ENCODE measurements at places on chromosomes 11 and 22.

- no peak for DNase-seq
Observed at GRCh38 chr11:44179173-44179572, 83.7 kb downstream of the EXT2 start.

- DNase-seq: peak; percentile 38
Observed at GRCh38 chr22:26364066-26365015, 64.7 kb upstream of the ASPHD2 start.

DNA sequence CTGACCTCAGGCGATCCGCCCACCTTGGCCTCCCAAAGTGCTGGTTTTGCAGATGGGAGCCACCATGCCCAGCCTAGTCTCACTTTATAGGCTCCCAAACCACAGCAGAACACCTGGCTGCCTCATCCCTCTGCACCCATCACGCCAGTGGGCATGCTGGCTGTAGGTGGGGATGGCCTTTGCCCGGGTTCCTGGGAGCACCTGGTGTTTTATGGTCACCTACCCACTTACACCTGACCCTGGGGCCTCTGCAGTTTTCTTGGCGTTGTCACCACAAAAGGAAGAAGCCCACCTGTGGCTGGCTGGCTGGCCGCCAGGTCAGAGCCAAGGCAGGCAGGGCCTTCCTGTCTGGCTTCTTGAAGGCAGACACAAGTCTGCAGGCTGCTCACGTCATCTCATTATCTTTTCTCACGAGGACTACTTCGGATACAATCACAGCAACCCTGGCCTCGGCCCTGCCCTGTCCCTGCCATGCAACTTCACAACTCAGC is 8.2 kb downstream of the RRP7A start:
- DNase-seq: no peak

- DNase-seq: no peak
Observed at GRCh38 chr11:120500414-120501071, 11.0 kb upstream of the GRIK4 start.

DNA sequence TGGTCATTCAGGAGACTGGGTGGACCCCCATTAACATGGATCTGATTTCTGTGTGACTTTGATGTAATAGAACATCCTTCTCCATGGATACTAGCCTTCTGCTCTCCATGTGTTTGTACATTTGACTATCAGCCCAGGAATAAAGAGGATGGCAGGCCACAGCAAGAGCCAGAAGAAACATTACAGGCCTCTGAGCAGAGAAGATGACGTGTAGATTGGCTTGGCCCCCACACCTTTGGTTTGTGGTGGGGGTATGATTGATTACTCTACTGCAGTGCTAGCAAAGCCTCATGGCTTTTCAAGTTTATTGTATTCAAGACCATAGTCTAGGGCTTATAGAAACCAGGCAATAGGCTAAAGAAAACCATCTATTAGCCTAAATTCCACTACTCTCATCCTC is 77.0 kb downstream of the GRAMD1B start:
- no peak for DNase-seq

- DNase-seq: no peak
Observed at GRCh38 chr11:45410391-45411227, 124.5 kb upstream of the SYT13 start.

DNA sequence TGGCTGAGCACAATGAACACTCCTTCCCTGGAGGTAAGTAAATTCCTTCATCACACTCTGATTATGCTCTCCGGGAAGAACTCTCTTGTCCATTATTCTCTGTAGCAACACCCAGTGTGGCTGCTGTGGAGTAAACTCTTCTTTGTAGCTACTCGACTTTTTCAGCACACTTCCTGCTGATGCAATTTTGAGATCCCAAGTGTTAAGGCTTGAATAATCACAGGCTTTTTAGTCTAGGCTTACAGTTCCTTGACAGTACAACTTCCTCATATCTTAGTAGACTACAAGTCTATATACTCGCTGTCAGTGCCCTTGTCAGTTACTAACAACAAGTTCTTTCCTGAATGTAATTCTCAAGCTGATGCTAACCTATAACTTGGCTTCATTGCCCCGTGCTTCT is 301.8 kb upstream of the API5 start:
- DNase-seq: no peak

DNA sequence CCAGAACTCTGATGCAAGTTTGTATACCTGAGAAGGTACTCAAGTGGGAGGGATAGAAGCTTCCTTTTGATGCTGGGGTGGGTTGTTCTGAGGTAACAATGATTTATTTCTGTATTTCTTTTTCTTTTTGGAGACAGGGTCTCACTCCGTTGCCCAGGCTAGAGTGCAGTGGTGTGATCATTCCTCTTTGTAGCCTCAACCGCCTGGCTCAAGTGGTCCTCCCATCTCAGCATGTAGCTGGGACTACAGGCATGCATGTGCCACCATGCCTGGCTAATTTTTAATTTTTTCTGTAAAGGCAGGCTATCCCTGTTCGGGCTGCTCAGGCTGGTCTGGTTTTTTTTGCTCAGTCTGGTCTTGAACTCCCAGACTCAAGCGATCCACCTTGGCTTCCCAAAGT is 7.9 kb downstream of the KDM2A start:
- no peak for DNase-seq

DNA sequence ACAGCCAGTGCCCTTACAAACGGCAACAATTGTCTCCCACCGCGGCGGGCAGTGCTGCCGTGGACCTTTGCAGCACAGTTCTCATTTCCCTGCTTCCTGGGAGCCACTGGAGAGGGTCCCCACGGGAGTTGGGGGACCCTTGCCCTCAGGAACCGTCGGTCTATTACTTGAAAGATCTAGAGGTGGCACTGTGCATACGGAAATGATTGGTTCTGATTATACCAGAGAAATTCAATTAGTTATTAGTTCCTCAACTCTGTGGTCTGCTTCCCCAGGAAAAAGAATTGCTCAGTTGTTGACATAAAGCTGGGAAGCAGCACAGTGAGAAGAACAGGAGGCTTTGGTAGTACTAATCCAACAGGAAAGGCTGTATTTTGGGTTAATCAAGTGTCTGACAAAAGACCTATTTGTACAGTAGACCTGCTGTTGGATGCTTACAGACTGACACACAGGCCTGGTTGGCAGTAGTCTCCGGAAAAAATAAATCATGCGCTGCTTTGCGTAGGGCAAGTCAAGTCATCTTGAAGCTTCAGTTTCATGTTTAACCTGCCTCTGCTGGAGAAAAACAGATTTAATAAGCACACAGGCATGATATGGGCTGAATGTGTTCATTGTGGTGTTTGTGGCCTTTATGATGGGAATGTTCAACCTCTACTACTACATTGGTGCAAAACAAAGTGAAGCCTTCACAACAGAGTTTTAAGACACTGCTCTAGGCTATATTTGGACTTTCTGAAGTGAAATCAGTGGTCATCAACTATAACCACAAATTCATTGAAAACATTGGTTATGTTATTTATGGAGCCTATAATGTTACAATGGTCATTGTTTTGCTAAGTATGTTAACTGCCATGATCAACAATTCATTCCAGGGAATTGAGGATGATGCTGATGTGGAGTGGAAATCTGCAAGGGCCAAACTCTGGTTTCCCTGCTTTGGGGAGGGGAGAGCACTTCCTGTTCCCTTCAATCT is 54.6 kb upstream of the SC5D start:
- no peak for DNase-seq

- no peak for DNase-seq
Observed at GRCh38 chr11:128323381-128323780, 264.0 kb downstream of the ETS1 start.

GRCh38 chr11:106047631-106048030 is 25.6 kb upstream of the MSANTD4 start:
- DNase-seq: no peak

DNA sequence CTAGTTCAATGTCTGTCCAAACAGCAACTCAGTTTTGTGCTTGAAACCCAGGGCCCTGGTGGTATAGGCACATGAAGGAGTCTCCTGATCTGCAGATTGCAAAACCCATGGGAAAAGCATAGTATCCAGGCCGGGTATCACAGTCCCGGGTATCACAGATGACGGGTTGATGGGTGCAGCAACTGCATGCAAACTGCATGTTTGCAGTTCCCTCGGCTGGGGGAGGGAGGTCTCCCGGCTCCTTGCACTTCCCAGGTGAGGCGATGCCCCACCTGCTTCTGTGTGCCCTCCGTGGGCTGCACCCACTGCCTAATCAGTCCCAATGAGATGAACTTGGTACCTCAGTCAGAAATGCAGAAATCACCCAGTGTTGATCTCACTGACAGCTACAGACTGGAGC is 53.9 kb downstream of the KCNQ1 start:
- DNase-seq: no peak

GRCh38 chr11:83720675-83721074 is 434.5 kb upstream of the CCDC90B start:
- no peak for DNase-seq

GRCh38 chr22:27476729-27477128 is 324.8 kb downstream of the MN1 start:
- no peak for DNase-seq

- no peak for DNase-seq
Observed at GRCh38 chr22:22698263-22698750, 53.9 kb downstream of the GGTLC2 start.

DNA sequence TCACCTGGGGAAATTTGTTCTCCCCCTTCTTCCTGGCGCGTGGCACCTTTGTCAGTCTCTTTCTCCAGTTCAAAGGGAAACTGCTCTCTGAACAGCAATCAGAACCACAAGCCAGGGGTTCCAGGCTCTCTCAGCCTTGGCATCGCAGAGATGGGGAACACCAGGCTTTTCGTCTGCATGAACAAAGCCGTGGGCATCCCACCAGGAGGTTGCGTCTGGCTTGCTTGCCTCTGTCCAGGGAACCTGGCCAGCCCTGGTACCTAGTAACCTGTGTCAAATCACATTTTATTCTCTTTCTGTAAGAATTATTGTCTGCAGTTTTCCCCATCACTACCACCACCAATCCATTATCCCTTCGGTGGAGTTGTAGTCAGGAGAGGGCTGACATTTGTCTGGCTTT is 107.0 kb downstream of the WNT7B start:
- no peak for DNase-seq

- DNase-seq: no peak
Observed at GRCh38 chr11:72222106-72222891, 2.3 kb upstream of the INPPL1 start.

DNA sequence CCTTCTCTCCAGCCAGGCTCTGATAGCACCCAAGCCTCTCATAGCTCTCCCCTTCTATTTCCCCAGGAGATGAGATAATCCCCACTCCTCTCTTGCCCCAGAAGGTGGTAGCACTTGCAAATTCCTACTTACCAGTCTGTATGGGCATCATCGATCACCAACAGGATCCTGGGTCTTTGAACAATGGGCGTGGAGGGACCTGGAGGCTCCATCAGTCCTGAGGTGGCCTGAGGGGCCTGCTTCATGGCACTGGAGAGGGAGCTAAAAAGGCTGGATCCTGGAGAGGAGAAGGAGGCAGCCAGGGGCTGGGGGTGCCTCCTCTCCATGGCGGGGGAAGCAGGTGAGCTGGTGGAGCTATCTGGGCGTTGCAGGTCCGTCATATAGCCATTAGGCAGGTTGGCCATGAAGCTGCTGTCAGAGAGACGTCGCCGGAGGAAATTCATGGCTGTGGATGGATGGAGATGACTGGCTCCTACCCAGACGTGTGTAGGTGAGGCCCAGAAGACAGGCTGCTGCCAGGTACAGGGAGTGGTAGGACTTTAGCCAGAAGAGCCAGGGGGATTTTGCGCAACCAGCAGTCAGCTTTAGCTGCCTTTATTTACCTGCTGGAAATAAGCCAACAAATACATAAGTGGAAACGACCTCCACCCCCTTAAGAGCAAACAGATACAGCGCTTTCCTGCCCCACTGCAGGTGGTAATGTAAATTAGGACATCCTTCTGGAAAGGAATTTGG is 51.8 kb downstream of the SYN3 start:
- DNase-seq: no peak

DNA sequence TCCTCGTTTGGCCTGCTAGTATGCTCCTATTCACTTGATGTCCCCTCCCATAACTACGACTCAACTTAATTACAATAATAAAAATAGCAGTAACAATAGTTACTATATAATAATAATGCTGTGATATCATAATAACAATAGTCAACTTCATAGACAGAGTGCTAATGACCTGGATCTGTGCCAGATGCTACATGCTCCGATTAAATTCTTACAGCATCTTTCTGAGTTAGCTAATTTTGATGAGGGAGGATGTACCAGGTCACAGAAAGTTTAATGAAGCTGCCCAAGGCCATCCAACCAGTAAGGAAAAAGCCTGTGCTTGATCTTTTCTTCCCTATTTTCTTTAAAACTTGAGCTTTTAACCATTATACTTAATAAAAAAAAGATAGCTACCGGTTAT is 413.4 kb upstream of the LRRC4C start:
- DNase-seq: no peak

DNA sequence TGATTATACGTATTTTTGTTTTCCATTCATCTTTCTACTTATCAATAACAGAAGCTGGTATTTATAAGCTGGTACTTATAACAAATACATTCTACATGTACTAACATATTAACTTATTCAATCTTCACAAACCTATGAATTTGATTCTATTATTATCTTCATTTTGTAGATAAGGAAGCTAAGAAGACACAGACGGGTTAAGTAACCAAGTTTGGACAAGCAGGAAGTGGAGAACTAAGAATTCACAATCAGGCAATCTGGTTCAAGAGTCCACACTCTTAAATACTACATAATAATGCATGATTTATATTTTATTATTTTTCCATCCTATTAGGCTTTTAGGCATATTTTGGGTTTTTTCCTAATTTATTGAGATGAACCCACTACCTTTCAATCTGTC is 25.0 kb downstream of the FCHSD2 start:
- DNase-seq: no peak

DNA sequence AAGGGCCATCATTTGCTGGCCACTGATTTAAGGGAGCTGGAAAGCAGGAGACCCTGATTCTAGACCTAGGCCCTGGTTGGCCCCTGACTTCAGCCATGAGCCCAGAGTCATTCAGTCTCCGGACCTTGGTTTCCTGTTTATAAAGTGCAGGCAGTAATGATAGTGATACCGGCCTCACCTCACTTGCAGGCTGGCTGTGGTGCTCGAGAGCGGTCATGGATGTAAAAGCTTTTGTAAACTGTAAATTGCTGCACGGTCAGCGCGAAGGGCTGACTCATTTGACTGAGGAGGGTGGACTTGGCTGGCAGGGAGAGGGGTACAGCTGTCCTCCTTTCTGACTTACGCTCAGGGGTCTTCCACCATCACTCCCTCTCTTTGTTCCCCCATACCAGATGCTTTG is 37.4 kb downstream of the FBLN1 start:
- no peak for DNase-seq

Measured in stimulated activated CD4-positive, alpha-beta T cell treated with anti-CD3 and anti-CD28 coated beads, Interleukin-12 subunit alpha, Interleukin-12 subunit beta, amount 100 ng/mL, for 4 hours (primary cell).